Vein endothelial cell (primary cell): ENCODE measurements at places on chromosomes 1 and 21. TPM values are rescaled to one million over a fixed set of nuclear protein-coding genes. Genes with fewer than 3 reads are reported as not detected.

CHI3L1 gene
- total RNA-seq, result under 0.01 TPM in 1 of 2 replicates, not detected in the other

SLC25A44 gene
- total RNA-seq, result 18.3 and 21.3 TPM in 2 replicates

ADORA3 gene
- total RNA-seq, result under 0.01 and 0.19 TPM in 2 replicates

PIK3R3 gene
- 11.8 and 14.9 TPM in 2 replicates for total RNA-seq

C1orf87 gene
- not detected in 2 replicates for total RNA-seq
